Activated CD4-positive, alpha-beta T cell treated with anti-CD3 and anti-CD28 coated beads, Interleukin-2, amount 50 U/mL, for 16 hours (primary cell): ENCODE measurements at places on chromosomes 5 and 9.

- no peak for DNase-seq
Observed at GRCh38 chr5:116378777-116379121, 195.9 kb downstream of the SEMA6A start.

- peak; percentile 90 for DNase-seq
Observed at GRCh38 chr9:131398204-131398603, 4.3 kb downstream of the PRRC2B start.

DNA sequence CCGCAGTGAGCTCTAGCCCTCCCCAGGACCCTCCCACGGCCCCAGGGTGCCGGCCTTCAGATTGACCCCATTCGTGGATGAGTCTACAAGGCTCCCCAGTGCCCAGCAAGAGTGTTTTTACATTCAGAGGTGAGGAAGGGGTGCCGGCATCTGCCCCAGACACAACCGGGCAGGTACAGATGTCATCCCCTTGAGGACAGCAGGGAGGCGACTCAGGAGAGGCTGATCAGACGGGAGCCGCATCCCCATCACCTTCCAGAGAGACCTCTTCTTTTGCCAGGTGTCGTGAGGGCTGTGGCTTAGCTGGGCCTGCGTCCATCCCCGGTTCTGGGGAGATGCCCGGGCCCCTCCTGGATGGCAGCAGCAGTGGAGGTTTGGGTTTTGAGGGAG, 4.3 kb upstream of the LRRC14B start:
- no peak for DNase-seq

DNA sequence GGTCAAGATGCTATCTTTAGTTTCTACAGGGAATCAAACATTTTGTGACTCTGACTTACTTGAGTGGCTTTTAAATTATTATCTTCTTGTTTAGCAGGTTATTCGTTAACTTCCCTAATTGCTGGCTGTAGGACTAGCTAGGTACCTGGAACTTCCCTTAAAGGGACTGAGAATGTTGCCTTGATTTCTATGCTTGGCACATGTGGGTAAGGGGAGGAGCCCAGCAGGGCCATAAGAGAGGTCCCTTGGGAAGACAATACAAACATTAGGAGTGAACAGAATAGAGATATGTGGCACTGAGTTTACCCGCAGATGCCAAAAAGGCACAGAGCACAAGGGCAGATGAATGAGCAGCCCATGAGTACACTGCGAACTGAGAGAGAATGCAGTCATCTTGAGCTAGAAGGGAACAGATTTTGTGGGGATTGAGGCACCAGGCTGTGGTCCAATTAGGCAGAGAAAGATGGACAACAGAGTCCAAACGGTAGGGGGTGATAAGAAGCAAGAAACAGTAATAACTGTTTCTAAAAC, 9.8 kb downstream of the CKMT2 start:
- DNase-seq, result no peak

DNA sequence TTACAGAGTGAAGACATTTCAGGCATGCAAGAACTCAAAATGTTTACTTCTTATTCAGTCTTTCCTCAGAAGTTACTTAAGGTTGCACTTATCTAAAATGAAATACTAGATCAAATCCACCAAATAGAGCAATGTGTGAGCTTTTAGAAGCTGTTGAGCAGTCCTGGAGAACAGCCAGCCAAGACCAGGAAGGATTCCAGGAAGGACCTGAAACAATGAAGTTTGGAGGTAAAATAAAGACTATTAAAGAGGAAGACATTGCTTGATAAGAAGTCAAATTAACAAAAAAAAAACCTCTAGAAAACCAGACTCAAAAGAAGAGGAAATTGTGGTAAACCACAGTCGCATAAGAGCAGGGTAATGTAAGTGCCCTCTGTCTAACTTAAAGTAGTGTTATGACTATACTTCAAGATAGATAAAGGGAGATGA, 156.2 kb upstream of the S1PR3 start:
- DNase-seq, result peak; percentile 75

- DNase-seq, result no peak
Observed at GRCh38 chr5:133121080-133121479, 69.3 kb downstream of the HSPA4 start.
